ENCODE measurements at places on chromosomes 2 and 18.

GRCh38 chr2:205609113-205609512 is 73.2 kb upstream of the NRP2 start:
- DNase-seq, result no peak

GRCh38 chr18:59877361-59877760 is 22.4 kb upstream of the PMAIP1 start:
- DNase-seq, result no peak

- DNase-seq, result no peak
Measured at GRCh38 chr2:113922335-113922734, 32.4 kb downstream of the ACTR3 start.

- DNase-seq, result no peak
Measured at GRCh38 chr2:119694845-119695521, 16.0 kb downstream of the TMEM177 start.

DNA sequence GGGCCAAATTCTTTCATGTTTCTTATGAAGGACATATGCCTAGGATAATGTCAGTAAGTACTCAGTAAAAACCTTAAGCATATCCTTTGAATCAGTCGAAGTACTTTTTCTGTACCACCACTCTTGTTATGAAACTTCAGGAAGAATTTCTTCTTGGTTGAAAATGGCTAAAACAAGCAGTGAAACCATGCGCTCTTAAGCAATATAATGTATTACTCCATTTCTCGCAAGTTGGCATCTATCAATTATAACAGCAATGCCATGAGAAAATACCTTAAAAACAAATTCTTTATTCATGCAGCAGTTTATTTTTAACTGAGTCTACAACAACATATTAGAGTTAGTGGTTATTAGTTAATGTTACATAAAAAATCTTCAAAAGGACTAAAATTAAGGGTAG is 41.0 kb downstream of the SLC66A3 start:
- DNase-seq, result no peak

DNA sequence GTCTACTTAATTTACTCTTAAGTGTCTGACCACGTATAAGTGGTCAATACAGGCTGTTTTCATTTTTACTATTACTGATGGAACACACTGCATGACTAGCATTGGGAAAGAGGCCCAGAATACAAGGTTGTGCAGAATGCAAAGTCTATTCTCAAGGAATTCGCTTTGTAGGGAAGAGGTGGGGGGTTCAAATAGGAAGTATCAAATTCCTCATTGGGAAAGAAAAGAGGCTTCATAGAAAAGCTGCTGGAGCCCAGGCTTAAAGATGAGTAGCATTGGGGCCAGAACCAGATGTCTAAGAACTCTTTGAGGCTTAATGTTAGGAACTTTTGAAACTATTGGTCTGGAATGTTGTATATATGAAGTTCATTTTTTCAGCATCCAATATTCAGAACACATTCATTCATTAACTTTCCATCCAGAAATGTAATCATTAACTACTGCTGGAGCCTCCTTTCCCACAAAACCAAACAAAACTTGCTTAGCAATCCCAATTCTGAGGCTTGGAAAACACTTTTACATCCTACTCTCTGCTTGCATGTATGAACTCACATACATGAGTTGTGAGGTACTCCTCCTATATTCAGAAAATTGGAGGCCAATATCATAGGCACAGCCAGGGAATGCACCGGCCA is 994 bp upstream of the LRATD1 start:
- no peak for DNase-seq

DNA sequence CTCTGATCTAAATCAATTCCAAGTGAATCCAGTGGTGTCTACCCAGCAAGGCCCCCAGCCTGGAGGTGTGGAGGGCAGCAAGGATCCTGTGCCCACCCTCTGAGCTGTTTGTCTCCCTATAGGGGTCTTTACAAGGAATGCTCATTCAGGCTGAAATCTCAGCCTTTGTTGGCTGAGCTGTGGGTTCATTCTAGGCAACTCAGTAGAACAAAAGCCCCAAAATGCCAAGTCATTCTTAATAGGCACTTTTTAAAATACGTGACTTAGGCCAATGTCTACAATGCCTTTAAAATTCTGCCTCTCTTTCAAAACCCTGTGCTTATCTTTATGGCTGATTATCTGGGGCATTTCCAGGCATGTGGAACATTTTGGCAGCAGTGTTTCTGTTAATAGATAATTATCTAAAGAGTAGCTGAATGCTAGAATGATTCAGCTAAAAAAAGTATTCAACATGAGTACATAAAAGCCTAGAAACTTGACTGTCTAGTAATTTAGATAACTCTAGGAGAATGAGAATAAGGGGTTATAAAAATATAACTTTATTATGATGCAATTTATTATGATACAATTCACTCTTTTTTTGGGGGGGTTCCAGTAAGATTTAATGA is 7.4 kb downstream of the UGT1A6 start:
- DNase-seq, result no peak

- no peak for DNase-seq
Measured at GRCh38 chr2:193469251-193469650, 1274.5 kb upstream of the TMEFF2 start.

DNA sequence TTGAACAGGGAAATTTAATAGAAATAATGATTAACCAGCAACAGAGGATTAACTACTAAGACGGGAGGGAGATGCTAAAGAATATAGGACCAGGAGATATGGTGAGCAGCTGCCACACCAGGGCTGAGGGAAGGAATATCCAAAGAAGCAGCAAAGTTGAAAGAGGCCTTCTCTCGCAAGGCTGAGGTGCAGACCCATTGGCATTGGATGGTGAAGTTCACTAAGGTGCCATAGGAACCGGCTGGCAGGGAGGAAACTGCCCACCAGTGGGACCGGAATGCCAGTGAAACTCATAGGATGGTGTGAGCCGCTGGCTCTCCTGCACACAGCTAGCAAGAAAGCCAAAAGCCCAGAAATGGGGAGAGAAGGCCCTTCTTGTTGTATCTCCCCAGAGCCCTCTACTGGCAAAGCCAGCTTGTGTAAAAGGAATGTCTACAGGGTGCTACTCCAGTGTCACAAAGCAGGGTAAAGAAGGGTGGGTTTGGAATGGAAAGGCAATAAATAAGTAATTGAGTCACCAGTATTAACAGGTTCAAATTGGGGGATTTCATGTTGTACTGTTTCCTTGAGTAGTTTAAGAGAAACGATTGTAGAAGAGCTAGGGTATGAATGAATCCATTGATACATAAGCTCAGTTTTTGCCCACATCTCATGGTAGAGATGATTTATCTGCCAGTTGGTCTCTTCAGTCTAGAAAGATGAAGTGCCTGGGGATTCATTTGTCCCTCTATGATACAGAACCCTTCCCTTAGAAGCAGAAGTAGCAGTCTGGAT is 36.0 kb downstream of the FARP2 start:
- no peak for DNase-seq

DNA sequence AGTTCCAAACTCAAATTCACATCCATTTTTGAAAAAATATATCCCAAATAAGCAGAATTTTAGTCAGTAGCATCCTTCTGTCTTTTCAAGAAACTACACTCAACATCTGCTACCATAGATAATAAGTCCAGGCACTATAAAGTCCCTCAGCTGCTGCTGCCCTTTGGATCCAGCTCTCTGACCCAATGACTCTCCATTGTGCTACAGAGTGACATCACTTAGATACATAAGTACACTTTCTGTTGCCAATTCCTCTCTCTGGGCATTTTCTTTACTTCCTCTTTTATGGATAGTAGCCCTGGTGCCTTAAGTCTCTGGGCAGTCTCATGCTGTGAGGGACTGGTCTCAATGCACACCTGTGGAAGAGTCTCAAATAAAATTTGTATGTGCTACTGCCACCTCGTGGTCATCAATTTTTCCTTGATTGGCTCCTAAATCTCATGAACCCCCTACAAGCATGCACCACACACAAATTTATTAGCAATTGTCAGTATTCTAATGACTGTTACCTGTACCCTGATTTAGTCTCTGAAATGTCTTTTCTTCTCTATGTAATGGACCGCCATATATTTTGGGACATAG is 219.2 kb downstream of the LRP1B start:
- DNase-seq, result no peak

- DNase-seq, result no peak
Measured at GRCh38 chr2:8312221-8312620, 369.6 kb upstream of the ID2 start.

- no peak for DNase-seq
Measured at GRCh38 chr2:214774108-214774507, 35.4 kb downstream of the BARD1 start.

DNA sequence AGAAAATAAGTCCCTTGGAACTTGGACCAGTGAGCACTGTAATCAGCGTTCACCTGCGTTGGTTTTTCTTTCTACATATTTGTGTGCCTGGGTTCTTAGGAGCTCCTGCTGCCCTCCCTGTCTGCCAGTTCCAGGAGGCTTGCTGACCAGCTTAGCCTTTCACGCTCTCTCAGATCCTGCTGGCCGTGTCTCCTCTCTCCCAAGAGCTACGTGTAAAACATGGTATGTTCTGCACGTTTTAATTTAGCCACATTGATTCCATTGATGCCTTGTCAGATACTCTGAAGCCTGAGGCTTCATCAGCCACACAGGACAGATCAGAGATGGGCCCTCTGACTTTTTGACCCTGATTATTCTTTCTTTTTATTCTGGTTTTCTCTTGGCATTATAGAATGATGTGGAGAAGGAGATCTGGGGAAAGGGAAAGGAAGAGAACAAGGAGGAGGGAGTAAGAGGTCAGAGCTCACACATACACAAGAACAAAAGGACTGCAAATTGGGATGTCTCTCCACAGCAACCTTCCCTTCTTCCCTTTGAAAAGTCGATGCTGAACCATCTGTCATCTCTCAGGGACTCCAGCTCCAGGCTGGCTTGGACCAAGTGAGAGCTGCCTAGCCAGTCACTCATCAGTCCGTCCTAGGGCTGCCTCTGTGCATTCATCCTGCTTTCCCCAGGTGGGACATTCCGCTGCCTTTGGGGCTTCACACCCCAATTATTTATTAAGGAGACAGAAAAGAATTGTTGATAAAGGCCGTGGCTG is 152.8 kb downstream of the PIK3C3 start:
- no peak for DNase-seq

DNA sequence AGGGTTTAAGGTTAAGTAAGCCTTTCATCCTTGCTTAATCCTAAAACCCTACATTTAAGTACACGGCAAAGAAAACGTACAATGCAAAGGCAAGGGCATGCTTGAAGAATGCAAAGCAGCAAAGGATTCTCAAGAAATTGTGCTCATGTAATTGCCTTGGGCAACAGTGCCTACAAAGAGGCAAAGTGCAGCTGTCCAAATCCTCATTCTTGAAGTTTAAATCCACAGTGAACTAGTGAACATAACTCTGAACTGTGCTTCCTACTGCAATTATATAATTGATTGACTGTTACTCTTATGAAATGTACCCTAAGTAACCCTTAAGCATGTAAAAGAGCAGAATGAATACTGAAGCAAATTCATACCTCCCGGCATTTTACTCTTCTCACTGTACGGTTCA is 85.4 kb downstream of the MAP3K20 start:
- no peak for DNase-seq

GRCh38 chr18:27848336-27848735 is 328.6 kb downstream of the CDH2 start:
- no peak for DNase-seq

DNA sequence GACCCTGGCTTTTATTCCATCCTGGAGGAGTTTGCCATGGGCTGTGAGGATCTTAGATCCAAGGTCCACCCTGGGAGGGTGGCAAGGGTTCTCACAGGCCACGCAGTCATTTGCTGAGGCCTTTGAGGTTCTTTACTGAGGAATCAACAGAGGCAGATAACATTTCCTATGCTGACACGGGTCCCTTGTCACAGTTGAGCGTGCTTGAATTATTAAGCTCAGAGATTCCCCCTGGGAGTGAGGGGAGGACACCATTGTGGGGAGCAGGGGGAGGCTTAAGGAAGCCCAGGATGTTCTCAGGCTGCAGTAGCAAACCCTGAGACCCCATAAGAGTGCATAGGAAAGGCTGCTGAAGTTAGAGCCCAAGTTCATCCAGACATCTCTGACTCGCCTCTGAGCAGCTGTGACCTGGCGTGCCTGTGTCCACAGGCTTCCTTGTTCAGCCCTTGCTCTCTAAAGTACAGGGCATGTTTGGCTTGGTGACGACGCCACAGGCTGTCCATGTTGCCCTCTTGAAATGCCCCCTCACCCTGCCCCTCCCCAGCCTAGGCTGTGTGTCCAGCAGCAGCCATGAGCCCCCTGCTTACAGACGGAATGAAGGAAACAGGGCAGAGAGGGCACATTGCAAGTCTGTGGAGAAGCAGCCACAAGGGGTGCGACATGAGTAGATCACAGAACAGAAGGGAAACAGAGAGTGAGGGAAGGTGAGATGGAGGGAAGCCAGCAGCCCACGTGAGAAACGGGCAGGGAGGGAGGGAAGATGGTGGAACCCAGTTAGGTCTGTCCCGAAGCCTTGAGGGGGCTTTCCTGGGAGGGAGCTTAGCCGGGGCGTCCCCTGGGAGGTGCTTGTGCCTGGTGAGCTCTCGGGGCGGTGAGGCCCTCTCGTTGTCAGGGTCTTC is 34.0 kb downstream of the NAPG start:
- peak; percentile 15 for DNase-seq

DNA sequence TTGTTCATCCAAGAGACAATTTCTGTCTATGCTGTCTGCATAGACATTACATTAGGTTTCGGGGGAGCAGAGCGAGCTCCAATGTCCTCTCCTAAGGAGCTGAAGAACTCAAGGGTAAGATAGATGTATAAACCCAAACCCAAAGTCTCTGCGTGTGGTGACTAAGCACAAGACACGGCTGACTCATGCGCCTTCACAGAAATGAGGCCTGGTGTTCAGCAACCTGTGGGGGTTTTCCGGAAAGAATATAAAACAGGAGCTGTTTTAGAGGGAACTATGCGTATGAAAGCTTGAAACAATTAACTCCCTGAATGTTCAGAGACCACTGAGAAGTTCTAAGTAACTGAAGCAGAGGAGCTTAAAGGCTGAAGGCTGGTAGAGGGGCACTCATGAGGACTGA is 154.7 kb downstream of the SOX11 start:
- no peak for DNase-seq

GRCh38 chr18:45050712-45051601 is 370.3 kb downstream of the SETBP1 start:
- no peak for DNase-seq

DNA sequence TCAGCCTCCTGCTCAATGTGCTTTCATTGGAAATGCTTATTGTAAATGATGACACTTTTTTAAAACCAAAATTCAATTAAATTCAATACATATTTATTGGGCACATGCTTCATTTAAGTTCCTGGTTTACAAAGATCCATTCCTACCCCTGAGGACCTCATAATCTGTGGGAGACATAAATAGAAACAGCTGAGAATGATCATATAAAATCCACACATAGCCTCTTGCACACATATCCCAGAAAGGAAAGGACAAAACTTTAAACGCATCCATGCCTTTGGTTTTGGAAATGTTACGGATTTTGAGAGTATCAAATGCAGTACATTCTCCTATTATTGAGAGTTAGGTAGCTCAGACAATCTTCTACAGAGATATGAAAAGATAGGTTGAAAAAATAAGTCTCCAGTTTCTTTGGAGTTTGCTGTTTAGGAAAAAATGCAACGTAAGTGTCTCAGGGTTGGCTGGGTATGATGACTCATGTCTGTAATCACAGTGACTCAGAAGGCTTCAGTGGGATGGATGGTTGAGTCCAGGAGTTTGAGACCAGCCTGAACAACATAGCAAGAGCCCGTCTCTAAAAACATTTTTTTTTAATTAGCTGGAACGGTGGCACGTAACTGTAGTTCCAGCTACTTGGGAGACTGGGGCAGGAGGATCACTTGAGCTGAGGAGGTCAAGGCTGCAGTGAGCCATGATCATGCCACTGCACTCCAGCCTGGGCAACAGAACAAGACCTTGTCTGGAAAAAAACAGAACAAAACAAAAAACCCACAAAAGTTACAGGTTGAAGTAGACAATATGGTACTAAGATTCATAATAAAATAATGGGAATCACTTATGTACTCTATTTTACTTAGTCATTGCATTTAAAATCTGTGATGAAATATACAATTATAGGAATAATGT is 3.9 kb upstream of the PRELID3A start:
- no peak for DNase-seq

GRCh38 chr2:108960006-108960405 is 29.0 kb downstream of the EDAR start:
- DNase-seq, result no peak

All from memory B cell (primary cell).